Activated T-cell treated with anti-CD3 and anti-CD28 coated beads, Interleukin-2, amount 50 U/mL, for 72 hours (primary cell): ENCODE measurements at places on chromosomes 11 and 22. TPM values are rescaled to one million over a fixed set of nuclear protein-coding genes. Genes with fewer than 3 reads are reported as not detected.

DNA sequence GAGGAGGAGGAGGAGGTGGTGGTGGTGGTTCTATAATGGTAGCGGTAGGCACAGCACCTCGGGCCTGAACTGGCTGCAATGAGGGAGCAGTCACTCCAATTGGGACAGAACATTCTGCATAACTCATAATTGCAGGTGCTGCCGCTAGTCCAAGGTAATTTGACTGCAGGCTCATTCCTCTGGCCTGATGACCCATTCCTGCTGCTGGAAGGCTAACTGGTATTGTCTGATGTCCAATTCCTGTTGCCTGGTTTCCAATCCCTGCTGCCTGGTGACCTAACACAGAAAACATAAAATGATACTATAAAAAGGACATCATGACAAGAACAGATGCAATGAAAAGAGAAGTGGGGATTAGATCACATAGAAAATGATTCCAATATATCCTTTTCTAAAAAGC, 7.9 kb upstream of the AGBL2 start:
- DNase-seq = no peak

- no peak for DNase-seq
Measured at GRCh38 chr22:25829237-25829636, 87.2 kb downstream of the MYO18B start.

The ACTN3 gene
- 0.32 TPM for total RNA-seq

The NAALAD2 gene
- not detected for total RNA-seq

DNA sequence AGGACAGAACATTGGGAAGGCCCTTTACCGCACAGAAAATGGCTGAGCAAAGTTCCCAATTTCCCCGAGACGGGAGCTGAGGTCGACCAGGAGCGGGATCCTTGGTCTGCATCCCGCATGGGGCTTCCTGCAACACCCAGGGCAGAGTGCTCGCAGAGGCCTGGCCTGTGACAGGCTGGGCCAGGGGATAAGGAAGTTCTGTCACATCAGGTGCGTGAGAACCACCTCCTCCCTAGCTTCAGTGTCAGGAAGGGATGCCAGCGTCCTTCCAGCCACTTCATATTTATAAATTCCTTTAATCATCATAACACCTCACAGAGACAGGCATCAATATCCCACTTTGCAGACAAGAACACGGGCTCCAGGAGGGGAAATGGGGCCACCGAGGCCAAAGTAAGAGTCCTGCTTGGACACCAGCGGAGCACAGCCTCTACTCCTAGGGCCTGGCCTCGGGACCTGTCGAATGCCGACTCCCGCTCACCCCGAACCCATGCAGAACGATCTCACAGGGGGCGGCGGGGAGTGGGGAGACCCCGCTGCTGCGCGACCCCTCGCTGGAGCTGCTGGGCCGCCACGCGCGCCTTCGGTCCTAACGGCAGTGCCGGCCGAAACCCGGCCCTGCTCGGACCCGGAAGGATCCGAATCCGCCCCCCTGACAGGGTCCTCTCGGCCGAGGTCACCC, 532 bp downstream of the BET1L start:
- no peak for DNase-seq

GRCh38 chr11:126328001-126328390, 24.1 kb downstream of the DCPS start:
- no peak for DNase-seq

GRCh38 chr11:83192606-83193245, 786 bp upstream of the ANKRD42 start:
- no peak for DNase-seq

DNA sequence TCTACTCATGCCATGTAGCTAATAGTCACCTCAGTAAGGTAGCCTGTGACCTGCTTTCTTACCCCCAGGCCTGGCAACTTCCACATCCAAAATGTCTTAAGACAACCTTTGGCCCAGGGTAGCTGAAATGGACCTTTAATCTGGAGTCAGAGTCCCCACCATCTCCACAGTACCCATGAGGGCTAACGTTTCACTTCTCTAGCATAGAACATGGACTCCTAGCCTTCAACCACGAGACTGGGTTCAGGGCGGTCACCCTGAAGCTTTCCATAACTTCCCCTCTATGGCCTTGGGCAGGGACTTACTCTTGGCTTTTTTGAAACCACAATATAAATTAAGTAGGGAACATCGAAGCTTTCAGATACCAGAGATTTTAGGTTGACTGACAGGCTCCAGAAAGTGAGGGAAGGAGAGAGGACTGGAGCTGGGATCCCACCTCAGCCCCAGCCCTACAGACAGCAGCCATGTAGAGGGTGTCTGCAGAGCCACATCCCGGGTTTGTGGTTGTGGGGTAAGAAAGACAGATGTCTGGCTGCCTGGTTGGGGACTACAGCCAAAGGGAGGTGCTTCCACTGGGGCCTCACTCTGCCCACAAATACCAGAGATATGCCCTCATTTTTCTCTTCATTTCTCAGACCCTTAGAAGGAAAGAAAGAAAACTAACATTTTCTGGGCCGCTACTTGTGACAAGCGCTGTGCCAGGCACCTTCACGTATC, 2.6 kb downstream of the TBC1D10A start:
- peak; percentile 48 for DNase-seq

DNA sequence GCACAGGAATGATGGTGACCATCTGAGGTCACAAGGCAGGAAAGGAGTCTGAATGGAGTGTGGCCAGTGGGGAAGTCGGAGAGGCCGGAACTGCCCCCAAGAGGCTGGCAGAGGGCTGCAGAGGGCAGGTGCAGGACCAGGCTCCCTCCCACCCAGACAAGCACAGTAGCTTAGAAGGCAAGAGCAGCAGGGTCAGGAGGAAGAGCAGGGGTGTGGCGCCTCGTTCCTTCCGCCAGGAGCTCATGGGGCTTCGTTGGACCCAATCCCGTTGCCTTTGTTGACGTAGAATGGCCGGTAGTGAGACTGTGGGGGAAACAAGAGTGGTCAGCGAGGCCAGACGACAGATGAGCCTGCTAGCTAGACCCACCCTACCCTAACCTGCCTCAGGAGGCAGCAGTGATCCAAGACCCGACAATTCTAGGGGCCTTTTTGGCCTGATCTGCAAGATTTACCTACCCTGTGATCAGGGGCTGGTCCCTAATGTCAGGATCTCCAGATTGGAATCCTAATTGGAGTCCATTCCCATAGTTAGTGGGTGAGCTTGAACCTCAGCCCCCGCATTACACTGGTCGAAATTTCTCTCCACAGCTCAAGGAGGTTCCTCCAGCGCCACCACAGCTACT, 25.6 kb downstream of the TRIM29 start:
- DNase-seq = no peak

GRCh38 chr11:19650467-19650866, 62.2 kb upstream of the NAV2 start:
- no peak for DNase-seq

DNA sequence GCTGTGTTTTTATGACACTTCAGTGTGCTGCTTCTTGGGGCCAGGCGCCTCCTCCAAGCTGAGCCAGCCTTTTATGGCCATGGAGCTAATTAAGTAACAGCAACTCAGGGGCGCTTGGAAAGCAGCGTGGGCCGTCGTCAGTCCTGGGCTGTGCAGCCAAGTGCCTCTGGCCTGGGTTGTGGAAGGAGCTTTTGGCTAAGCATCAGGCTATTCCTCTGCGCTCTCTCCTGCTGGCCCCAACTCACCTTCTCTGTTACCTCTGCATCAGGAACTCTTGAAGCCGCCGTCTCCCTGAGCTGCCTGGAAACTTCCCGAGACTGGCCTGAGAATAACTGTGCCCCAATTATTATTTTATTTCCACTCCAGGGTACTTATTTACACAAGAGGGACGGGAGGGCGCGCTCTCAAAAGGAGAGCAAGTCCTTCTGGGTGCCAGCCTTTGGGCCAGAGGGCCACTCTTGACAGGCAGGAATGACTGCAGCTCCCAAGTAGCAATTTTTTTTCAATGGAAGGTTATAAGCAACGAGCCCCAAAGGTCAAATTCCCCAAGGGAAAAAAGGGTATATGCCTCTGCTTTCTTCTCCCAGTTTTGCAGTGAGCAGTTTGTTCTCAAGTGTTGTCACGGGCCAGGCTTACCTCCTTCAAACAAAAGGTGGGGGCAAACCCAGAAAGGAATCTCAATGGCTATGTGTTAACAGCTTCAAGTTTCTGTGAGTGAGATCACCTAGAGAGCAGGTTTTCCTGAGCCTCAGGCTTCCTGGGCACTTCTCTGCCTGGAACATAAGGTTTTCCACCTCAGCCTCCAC, 38.5 kb upstream of the NAV2 start:
- DNase-seq = no peak

GRCh38 chr11:78192911-78193351, 4.2 kb downstream of the USP35 start:
- peak; percentile 20 for DNase-seq

DNA sequence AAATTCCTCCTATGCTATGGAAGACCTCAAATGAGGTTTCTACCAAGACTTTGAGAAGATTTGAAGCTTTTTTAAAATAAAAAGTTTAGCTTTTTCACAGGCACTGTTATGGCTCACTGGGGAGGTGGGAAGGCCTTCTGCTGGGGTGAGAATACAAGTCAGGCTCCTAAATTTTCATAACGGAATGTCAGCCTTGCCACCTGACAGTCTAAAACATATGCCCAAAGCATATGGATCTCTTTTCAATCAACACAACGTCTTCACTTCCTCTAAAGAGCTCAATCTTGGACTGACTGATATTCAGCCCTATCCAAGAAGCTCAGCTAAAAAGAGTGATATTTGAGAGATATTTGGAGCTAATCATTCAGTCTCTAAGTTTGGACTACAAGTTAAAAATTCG, 57.1 kb upstream of the LIN7C start:
- no peak for DNase-seq

The SPTBN2 gene
- total RNA-seq = 0.69 TPM

The NLRX1 gene
- 19.3 TPM for total RNA-seq

GRCh38 chr11:104009744-104010143, 26.7 kb upstream of the DDI1 start:
- no peak for DNase-seq

The CELSR1 gene
- 1.3 TPM for total RNA-seq

- DNase-seq = no peak
Measured at GRCh38 chr22:48760481-48761390, 1066.9 kb downstream of the BRD1 start.

GRCh38 chr11:773830-774229, 3.5 kb downstream of the GATD1 start:
- DNase-seq = no peak

DNA sequence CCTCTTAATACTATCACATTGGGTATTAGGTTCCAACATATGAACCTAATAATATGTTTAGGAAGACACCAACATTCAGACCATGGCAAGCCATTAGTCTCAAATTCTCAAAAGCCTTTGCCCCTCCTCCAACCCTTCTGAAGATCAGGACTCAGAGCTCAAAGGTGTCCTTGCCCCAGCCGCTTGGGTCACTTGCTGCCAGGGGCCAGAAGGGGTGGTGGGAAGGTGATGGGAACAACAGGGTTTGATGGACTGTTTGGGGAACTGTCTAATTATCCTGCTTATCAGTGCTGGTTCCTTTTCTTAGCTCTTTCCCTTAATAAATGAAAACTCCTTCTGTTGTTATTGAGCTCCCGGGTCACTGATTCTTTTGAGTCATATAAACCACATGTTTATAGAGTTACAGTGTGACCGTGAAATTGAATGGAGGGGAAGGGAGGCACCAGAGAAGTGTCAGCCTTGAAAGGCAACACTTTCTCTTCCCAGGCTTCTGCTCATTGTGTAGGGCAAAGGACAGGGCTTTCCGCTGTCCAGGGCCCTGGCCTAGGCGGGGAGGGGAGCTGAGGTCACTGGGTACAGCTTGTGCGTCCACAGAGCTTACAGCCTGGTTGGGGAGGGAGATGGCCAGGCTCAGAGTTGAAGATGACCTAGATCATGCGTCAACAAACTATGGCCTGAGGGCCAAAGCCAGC, 105.1 kb downstream of the FBXO7 start:
- DNase-seq = no peak

The UBTFL1 gene
- not detected for total RNA-seq

The IL10RA gene
- total RNA-seq = 123 TPM

GRCh38 chr22:28940441-28940840, 57.1 kb downstream of the ZNRF3 start:
- no peak for DNase-seq

- DNase-seq = peak; percentile 17
Measured at GRCh38 chr22:36467946-36468345, 13.5 kb downstream of the TXN2 start.

- peak; percentile 8 for DNase-seq
Measured at GRCh38 chr22:36816636-36817524, at the start of gene PVALB. TSS of gene PVALB (minus strand) at chr22:36817035. CDS start at chr22:36817005, 30 bp downstream.

GRCh38 chr11:4065086-4065485, 29.5 kb upstream of the RRM1 start:
- no peak for DNase-seq

The TBX1 gene
- total RNA-seq = not detected

DNA sequence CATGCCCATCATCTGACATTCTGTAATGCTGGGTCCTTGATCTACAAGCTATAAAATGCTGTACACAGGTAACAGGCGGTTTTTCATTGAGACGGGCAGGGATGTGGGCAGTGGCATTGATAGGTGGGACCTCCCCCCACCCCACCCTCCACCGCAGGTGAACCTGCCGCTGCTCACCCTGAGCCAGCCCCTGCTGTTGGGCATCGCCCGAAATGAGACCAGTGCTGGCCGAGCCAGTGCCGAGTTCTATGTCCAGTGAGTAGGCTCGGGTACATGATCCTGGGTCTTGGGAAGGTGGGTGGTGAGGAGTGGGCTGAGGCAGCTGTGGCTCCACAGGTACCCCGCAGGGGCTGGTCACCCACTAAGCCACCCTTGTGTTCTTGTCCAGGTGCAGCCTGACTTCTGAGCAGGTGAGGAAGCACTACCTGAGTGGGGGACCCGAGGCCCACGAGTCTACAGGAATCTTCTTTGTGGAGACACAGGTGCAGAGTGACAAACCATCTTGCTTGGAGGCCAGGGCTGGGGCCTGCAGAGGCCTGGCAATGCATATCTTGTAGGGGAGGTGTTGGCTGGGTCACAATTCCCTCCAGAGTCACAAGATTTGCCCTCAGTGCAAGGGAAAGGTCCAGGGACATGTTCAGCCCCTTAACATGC, 1.1 kb upstream of the DNAJC4 start:
- DNase-seq = no peak

- no peak for DNase-seq
Measured at GRCh38 chr11:64862987-64863390, 15.4 kb downstream of the EHD1 start.

The ARVCF gene
- 5.5 TPM for total RNA-seq

The MDK gene
- total RNA-seq = 11.9 TPM

The PLAAT3 gene
- 11.5 TPM for total RNA-seq

GRCh38 chr11:36195496-36196354, 93.5 kb downstream of the COMMD9 start:
- no peak for DNase-seq

- DNase-seq = no peak
Measured at GRCh38 chr22:44615146-44615545, 86.9 kb upstream of the PRR5 start.

The APOA4 gene
- total RNA-seq = not detected

The THY1 gene
- total RNA-seq = 1.3 TPM

- DNase-seq = no peak
Measured at GRCh38 chr11:128042290-128042751, 545.0 kb downstream of the ETS1 start.

- no peak for DNase-seq
Measured at GRCh38 chr11:110855191-110855590, 143.0 kb upstream of the ARHGAP20 start.

- no peak for DNase-seq
Measured at GRCh38 chr11:2535673-2536439, 91.0 kb downstream of the KCNQ1 start.

GRCh38 chr11:10409207-10409661, 45.8 kb upstream of the AMPD3 start:
- DNase-seq = no peak

GRCh38 chr11:118320515-118320914, 16.0 kb downstream of the CD3E start:
- DNase-seq = no peak

The TRPM5 gene
- not detected for total RNA-seq

- DNase-seq = no peak
Measured at GRCh38 chr22:19545935-19546207, 21.7 kb upstream of the CLDN5 start.
